Left colon (tissue), 2 donors: ENCODE measurements at places on chromosomes 7 and 10. TPM values are rescaled to one million over a fixed set of nuclear protein-coding genes. Genes with fewer than 3 reads are reported as not detected.

CAV2 gene
- total RNA-seq, result 16.1 TPM

CYP2C9 gene
- total RNA-seq, result 0.67 TPM

EN2 gene
- not detected for total RNA-seq

LIPA gene
- total RNA-seq, result 39.8 TPM

LIPN gene
- not detected for total RNA-seq

CHST3 gene
- 2.7 TPM for total RNA-seq

HYAL4 gene
- not detected for total RNA-seq

FAM237B gene
- total RNA-seq, result not detected

PCGF6 gene
- 6.5 TPM for total RNA-seq

DNA sequence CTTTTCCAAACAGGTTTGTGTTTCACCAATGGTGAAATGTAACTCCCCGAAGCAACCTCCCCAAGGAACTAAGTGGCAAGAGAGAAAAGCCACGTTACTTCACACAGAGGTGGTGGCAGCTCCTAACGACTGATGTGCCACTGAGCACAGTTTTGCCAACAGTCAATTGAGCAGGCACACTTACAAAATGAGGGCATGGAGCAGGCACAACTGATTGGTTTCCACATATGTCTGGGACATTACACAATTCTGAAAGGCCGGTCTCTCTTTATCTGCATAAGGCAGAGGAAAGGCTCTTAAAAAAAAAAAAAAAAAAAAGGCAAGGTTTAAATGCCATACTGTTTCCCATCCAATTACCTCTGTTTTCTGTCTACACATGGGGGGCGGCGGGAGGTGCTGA is 86.7 kb downstream of the GFRA1 start:
- no peak for DNase-seq

DNA sequence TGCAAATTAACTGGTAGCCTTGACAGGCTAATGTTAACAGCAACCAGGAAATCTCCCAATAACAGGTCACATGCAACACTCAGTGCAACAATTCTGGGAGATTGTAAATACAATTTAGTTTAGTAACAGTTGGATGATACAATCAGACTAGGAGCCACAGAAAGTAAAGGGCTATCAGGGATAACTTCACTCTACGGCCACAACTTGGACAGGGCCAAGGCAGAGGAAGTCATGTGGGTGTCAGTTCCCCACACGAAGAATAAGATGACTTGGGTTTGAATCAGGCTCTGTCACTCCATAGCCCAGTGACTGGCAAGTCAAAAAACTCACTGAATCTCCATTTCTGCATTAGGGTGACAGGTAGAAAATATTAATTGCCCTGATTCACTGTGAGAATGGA is 217.3 kb upstream of the CCDC6 start:
- no peak for DNase-seq

- no peak for DNase-seq
These were observed 281.6 kb downstream of the HGF start for GRCh38 chr7:81488210-81488609.

DNA sequence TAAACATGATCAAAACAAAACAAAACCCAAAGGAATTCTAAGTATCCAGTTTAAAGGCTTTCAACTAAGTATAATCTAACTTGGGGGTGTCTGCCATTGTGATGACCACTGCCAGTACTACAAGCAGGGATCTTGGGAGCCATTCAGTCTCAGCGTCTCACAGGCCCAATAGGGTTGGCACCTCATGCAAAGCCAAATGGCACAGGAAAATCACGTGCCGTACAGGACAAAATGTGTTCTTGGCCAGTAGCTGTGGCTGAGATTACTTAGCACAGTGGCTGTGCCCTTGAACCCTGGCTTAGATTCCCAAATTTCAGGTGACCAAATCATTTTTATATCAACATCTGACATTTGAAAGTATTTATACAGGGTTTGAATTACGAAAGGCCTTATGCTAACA is 50.0 kb downstream of the DLD start:
- DNase-seq, result no peak

- DNase-seq, result no peak
These were observed 13.6 kb downstream of the PTPRE start for GRCh38 chr10:127920306-127921074.

- DNase-seq, result no peak
These were observed 66.5 kb downstream of the DIP2C start for GRCh38 chr10:623014-623413.

- DNase-seq, result no peak
These were observed 141.8 kb downstream of the ST7 start for GRCh38 chr7:117095055-117095454.

DNA sequence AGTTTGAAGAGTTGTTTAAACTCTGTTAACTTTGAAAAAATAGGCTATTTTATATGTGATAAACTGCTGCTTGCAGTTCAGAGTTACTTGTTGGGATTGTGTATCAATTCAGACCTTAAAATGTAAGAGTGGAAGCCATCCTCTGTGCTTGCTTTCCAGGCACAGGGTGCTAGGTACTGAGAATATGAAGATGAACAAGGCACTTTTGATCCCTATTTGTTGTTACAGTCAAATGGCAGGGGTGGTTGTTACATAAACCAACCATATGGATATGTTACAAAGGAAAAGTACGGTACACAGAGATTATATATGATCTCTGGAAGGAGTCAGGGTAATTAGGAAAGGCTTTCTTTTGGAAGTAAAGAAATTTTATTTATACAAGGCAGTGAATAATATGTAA is 63.8 kb downstream of the REEP3 start:
- DNase-seq, result no peak

DNA sequence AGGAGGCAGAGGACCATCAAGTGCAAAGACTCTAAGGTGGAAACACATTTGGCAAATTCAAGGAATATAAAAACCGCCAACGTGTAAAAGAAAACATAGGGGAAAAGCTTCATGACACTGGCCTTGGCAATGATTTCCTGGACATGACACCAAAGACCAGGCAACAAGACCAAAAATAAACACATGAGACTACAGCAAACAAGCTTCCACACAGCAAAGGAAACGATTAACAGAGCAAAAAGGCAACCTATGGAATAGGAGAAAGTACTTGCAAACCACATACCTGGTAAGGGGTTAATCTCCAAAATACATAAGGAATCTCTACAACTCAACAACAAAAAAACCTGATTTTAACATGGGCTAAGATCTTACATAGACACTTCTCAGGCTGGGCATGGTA is 3.5 kb downstream of the GSTO1 start:
- no peak for DNase-seq

DNA sequence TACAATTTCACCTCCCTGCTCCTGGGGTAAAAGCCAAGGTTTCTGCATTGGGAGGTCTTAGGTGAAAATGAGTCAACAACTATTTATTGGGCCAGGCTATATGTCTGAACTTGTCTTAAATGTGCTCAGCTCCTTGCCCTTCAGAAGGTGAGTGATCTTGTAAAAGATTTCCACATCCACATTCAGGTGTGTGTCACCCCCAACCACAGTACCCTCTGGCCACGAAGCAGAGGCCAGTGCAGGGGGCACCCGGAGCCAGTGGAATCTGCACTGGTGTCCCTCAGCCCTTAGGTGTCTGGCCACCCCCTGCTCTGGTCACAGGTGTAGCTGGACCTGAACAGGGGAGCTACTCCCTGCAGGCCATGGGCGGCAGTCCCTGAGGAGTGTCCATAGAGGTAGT is 198.5 kb downstream of the PAXIP1 start:
- DNase-seq, result no peak

GRCh38 chr10:119742947-119743648 is 17.2 kb downstream of the INPP5F start:
- DNase-seq, result no peak

DNA sequence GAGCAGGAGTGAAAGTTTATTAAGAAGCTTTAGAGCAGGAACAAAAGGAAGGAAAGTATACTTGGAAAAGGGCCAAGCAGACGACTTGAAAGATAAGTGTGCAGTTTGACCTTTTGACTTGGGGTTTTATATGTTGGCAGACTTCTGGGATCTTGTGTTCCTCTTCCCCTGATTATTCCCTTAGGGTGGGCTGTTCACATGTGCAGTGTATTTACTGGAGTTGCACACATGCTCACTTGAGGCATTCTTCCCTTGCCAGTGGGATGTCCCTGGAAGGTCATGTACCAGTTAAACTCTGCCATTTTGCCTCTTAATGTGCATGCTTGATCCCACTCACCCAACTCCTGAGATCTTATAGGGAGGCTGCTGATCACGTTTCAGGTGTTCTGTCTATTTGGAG is 23.4 kb upstream of the ARHGAP12 start:
- DNase-seq, result no peak

DNA sequence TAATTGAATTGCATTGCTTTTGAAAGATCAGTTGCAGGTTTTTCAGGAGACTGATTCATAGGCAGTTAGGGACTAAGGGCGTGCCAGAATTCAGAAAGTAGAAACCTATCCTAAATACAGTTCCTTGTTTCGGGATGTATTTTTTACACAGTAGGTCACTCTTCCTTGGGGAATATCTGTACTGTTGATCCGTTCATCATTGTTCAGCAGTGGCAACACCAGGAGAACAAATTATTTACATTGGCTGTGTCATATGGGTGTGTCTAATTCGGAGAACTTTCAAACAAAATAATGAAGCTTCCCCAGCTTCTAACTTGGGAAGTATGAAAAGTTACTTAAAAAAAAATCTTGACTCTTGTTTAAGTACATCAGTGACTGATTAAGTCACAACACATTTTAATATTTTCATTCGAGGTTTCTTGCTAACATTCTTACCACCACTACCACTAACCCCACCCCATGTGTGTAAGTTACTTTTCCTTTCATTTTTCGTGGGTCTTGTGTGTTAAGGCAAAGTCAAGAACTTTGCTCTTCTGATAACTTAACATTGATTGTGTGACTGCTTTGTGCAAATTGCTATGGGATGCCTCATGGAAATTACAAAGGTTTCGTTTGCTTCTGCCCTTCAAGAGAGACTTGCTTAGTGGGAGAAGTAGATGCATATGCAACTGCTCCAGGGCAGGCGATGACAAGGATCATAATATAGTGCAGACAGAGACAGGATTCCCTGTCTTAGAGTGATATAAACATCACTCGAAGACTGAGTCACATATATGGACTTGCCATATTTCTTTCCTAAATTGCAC is 43.8 kb upstream of the RPA3 start:
- no peak for DNase-seq

- no peak for DNase-seq
These were observed 1213.7 kb downstream of the GATA3 start for GRCh38 chr10:9268176-9268575.
